Peyer's patch (tissue), 4 donors: ENCODE measurements at places on chromosomes 12 and 14.

DNA sequence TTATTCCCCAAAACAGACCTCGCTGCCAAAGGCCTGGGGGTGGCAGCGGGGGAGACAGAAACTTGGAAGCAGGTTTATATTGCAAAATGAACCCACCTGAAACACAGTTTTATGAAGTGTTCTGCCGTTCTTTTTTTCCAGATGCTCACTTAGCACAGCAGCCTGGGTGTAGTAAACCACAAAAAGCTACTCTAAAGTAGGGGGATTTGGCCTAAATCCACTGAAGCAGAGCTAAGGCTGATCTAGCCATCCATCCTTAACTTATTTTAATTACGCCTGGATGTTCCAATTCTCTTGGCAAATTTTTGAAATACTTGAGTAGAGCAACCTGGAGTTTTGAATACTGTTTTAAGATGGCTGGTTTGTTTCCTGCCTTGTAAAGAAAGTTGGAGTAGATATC lies 121.2 kb downstream of the GPR135 start:
- DNase-seq, result no peak

DNA sequence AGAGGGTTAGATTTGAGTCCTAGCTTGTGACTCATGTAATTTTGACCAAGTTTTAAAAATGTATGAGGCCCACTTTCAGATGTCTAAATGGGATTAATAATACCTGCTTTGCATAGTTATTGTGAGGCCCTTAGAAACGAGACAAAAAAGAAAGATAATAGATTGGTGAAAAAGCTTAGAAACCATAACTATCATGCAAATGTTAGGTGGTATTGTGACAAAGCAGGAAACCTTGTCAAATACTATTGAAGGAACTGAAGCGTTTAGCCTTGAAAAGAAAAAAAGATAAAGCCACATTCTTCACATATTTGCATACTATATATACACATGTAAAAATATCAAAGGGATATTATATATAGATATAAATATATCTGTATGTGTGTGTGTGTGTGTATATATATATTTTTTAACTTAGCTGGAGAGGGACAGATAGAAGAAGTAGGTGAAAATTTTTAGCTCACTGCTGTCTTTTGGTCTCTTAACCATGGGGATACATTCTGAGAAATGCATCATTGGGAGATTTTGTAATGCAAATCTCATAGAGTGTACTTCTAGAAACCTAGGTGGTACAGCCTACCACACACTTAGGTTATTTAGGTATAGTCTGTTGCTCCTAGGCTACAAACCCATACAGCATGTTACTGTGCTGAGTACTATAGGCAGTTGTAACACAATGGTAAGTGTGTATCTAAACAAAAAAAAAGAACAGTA lies 270.3 kb downstream of the CCDC91 start:
- DNase-seq, result no peak

DNA sequence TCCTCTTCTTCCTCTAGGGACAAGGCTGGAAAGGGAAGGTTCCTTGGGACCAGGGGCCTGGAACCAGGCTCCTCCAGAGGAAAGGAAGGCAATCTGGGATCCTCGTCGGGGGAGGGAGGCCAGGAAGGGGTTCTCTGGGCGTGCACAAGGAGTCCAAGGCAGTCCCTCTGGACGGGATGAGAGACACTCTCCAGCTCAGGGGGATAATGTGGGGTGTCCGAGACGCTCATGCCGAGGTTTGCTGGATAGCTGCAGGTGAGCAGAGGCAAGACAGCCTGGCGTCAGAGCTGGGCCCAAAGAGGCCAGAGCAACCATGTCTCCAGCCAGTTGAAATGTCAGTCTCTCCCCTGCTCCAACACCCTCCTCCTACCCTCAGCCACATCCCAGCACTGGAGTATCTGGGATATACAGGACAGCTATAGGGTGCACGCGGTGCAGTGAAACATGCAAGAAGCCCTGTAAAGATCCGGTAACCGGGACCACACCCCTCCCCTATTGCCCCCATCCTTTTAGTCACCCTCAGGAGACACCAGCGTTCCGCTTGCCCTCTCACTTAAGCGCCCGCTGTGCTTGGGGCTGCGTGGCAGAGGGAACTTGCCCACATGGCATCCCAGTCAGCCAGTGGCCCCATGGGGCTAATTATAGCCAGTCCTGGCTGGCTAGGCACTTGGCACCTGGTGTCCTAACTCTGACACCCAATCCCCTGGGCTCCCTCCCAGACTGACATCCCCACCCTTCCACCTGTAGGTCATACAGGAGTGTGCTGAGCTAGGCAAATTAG lies at the start of gene KLHL33:
TSS of gene KLHL33 (minus strand) at position 585 of the 781 bp plus-strand sequence. CDS start at position 230, 355 bp downstream.
- DNase-seq, result no peak

GRCh38 chr12:116264525-116265070 lies 12.9 kb downstream of the MED13L start:
- DNase-seq, result no peak

- peak; percentile 83 for DNase-seq
These were observed 218.8 kb upstream of the BMP4 start for GRCh38 chr14:54175298-54175942.

DNA sequence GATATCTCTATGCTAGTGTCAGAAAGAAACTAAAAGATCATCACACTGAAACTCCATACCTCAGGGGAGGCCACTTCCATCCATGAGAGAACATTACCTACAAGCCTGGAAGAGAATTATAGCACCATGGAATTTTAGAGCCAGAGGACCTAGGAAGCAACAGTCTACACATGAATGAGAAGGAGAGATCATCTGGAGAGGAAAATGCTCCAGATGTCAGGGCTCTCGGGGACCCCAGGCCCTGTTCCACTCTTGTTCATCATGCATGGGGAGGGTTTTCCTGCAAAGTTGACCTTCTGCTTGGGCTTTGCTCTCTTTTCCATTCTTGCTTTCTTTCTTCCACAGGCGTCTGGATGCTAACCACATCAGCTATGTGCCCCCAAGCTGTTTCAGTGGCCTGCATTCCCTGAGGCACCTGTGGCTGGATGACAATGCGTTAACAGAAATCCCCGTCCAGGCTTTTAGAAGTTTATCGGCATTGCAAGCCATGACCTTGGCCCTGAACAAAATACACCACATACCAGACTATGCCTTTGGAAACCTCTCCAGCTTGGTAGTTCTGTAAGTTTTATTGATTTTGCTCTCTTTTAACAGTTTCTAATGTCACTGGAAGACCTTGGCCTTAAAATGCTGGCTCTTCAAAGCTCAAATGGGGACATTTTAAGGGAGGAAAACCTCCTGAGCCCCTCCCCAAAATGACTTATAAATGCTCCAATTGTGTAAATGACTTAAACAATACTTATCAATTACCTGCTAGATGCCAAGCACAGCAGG lies 110.7 kb downstream of the ZFC3H1 start:
- no peak for DNase-seq

GRCh38 chr12:3418609-3419390 lies 72.2 kb upstream of the PRMT8 start:
- DNase-seq, result no peak

DNA sequence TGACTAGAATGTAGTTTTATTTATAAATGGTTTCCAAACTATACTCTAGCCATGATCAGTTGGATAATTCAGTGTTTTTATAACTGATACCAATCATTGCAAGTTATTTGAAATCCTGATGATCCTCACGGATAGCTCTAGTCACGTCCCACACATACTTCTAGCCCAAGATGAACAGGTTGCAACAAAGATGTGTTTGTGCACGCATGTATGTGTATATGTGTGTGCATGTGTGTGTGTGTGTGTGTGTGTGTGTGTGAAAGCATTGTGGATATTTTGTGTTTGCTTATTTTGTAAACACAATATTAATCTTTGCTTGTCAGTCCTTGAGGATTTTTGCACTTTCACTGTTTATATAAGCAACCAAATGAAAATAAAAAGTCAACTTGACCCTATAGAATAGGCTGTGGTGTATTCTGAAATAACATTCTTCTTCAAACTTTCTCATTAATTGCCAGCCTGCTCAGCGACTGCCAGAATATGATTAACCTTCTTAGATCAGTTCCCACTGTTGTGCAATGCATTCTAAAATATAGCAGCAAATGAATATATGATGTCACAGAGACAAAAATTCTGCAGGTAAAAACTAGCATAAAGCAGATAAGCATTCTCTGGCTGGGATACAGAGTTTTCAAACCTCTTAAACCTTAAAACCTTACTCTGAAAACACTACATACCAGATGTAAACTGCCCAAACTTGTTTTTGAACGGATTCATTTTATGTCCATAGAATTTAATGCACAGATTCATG lies 48.8 kb upstream of the HIF1A start:
- no peak for DNase-seq

- DNase-seq, result no peak
These were observed 232.9 kb upstream of the CRY1 start for GRCh38 chr12:107326237-107326636.

GRCh38 chr14:68569970-68570409 lies 222.9 kb downstream of the ZFP36L1 start:
- DNase-seq, result no peak

DNA sequence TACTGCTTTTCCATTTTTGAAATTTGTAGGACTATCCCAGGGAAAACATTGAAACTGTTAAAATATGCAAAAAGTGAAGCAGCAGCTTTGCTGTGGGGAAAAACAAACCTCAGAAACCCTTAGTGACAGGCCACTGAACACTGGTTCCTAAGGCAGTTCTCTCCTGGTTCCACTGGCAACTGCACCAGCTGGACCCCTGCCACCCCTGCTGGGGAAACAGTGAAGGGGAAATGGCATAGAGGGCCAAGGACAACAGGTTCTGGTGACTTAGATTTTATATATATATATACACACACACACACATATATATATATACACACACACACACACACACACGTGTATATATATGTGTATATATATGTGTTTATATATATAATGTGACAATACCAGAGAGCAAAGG lies 16.2 kb upstream of the KRT7 start:
- no peak for DNase-seq

GRCh38 chr12:109693653-109694600 lies 19.7 kb upstream of the FAM222A start:
- no peak for DNase-seq

DNA sequence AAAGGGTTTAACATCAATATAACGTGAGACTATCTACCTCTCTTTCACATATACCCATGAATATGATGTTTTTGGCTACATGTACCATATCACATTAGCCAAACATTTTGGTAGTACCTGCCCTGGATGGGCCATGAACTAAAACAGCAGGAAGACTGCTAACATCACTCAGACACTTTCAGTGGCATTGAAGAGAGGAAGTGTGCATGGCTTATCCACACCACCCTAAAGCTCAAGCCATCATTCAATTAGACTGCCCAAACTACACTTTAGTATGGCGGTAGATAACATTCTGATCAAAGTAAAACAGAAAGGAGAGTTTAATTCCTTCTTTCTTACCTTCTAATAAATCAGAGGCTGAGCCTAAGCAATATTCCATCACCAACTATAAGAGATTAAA lies 103.0 kb downstream of the PEBP1 start:
- DNase-seq, result no peak

GRCh38 chr12:18483698-18484325 lies 222.5 kb downstream of the PIK3C2G start:
- DNase-seq, result no peak

GRCh38 chr12:123532019-123532418 lies 1.5 kb downstream of the RILPL1 start:
- peak; percentile 56 for DNase-seq

DNA sequence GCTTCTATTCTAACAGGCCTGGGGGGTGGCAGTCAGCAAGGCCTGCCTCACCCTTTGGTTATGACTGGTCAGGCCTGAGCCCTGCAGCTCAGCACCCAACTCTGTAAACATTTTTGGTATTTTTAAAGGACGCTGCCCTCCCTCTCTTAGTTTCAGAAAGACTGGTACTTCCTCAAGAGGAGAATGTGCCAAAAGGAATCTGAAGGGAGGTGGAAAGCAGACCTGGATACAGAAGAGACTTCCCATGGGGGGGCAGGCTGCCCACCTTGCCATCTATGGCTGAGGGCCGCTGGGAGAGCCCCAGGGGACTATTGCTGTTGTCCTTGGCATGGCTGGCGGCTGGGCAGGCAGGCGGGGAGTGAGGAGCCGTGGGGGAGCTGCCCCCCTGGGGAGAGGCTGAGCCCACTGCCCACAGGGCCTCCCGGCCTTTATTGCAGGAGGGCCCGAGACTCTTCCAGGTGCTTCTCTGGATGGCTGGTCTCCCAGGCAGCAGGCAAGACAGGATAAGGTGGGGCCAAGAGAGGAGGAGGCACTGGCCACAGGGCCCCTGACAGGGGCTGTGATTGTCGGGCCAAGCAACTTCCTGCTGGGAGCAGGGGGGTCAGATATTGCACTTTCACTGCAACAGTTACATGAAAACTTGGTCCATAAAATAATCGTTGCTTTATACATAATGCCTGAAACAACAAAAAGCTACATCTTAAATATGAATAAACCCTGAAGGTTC lies 3.5 kb downstream of the ARL6IP4 start:
- DNase-seq, result no peak

GRCh38 chr12:57119294-57120085 lies 8.3 kb upstream of the STAT6 start:
- no peak for DNase-seq

GRCh38 chr12:96368233-96368632 lies 32.0 kb downstream of the CDK17 start:
- DNase-seq, result no peak

- DNase-seq, result no peak
These were observed 49.9 kb upstream of the FOXN3 start for GRCh38 chr14:89466944-89467343.

GRCh38 chr14:77004711-77005460 lies 23.6 kb downstream of the IRF2BPL start:
- no peak for DNase-seq

DNA sequence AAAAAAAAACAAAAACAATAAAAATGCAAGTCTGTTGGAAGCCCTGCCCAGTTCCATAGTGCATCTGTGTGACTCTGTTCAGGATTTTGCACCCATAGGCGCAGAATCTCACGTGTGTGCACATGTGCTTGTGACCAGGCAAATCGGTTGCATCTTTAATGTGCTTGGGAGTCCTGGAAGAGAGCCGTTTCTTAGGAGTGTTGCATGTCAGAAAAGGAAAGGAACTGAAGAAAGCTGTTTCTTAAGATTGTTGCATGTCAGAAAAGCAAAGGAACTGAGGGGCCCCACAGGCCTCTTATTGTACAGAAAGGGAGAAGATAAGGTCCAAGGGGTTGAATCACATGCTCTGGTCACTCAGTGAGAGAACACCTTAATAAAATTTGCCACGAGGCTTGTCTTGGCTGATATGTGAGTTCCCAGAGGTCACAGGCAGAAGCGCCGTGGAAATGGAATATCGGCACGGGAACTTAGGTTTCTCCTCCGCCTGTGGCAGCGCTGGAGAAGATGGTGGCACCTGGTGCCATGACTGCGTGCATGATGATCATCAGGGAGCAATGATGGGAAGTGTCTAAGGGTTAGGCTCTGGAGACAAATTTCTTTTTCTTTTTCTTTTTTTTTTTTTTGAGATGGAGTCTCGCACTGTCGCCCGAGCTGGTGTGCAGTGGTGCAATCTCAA lies 90.0 kb downstream of the LRRC74A start:
- no peak for DNase-seq

GRCh38 chr12:71636704-71637115 lies 26.9 kb downstream of the ZFC3H1 start:
- no peak for DNase-seq

GRCh38 chr12:114226241-114226928 lies 179.6 kb downstream of the TBX5 start:
- DNase-seq, result no peak
